ENCODE measurements at places on chromosomes 3 and 15. TPM values are rescaled to one million over a fixed set of nuclear protein-coding genes. Genes with fewer than 3 reads are reported as not detected.

- H3K4me1 ChIP-seq = no peaks in the 10 kb centered on the region
- no peaks in the 10 kb centered on the region for H3K27me3 ChIP-seq
- H3K36me3 ChIP-seq = no peaks in the 10 kb centered on the region
Observed at GRCh38 chr3:34056951-34057390, 258.5 kb downstream of the PDCD6IP start.

- no peak for DNase-seq
- H3K36me3 ChIP-seq = no peaks in the 10 kb centered on the region
Observed at GRCh38 chr15:98745650-98746374, 97.5 kb downstream of the IGF1R start.

- H3K36me3 ChIP-seq = peaks cover 41% of the 10 kb centered on the region
- H3K27me3 ChIP-seq = no peaks in the 10 kb centered on the region
- no peak for DNase-seq
- H3K27ac ChIP-seq = no peak overlapping the region
Observed at GRCh38 chr3:185915642-185916041, 22.2 kb downstream of the TRA2B start.

DNA sequence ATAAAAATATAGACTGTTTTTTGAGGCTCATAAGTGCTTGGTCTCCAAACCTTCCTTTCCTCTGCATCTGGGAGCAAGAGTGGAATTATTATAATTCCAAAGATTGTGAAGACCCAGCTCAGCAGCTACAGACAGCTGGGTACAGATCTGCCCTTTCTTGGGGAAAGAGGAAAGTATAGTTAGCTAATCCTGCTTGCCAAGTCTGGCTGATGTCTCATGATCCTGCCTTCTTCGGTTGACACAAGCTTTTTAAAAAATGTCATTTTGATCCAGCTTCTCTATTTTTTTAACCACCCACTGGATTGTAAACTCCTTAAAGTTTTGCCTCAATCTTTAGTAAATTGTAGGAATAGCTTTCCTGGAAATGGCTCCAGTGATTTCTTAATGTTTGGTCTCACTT, 181.1 kb downstream of the LRTM1 start:
- no peak for DNase-seq
- no peaks in the 10 kb centered on the region for H3K36me3 ChIP-seq
- no peak overlapping the region for H3K4me3 ChIP-seq
- H3K27ac ChIP-seq = no peak overlapping the region

GRCh38 chr3:29708884-29709283, 428.0 kb downstream of the RBMS3 start:
- H3K4me1 ChIP-seq = no peaks in the 10 kb centered on the region
- no peak overlapping the region for H3K4me3 ChIP-seq
- no peaks in the 10 kb centered on the region for H3K27me3 ChIP-seq
- no peak overlapping the region for H3K27ac ChIP-seq

DNA sequence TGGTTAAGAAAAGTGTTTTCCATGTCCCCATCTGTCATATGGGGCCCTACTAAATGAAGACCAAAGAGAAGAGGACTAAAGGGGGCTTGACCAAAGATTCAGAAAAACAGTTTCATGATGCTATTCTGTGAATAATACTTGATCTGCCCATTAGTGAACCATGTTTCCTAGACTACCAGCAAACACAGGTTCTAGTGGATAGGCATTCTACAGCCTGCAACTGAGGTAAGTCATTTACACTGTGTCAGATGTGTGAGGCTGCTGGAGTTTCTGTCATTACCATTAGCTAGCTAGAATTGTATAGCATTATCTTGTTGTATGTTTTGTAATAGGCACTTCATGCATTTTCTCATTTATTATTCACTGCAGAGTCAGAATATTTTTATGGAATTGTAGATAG, 6.6 kb downstream of the GPR171 start:
- H3K27ac ChIP-seq = no peak overlapping the region
- no peaks in the 10 kb centered on the region for H3K27me3 ChIP-seq
- DNase-seq = no peak

DNA sequence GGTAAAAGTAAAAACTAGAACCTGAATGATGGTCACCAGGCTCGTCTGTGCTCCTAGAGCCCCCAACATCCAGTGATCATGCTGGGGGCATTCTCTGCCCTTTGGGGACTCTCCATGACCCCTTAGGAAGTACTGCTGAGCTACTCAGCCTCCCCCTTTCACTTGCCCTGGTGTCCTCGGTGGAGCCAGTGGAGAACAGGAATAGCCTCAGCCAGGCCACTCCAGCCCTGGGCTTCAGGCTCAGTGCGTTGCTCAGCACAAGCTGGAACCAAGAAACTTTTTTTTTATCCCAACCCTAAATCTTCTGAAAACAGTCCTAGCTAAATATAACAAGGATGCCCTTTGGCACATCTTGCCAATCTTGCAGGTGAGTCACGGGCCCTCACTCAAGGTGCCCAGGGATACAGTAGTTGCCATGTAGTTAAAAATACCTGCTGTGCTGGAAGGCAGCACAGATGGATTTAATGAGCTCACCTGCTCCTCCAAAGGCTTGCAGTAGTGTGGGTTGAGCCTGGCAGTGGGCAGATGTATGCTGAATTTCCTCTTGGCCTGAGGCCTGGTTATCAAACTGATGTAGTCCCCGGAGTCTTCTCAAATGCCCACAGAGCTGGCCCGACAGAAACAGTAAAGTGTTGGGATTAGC, 46.9 kb upstream of the TMEM158 start:
- peaks cover 7% of the 10 kb centered on the region for H3K27me3 ChIP-seq
- no peak for DNase-seq
- no peak overlapping the region for H3K27ac ChIP-seq
- H3K4me1 ChIP-seq = no peaks in the 10 kb centered on the region
- H3K36me3 ChIP-seq = no peaks in the 10 kb centered on the region

DNA sequence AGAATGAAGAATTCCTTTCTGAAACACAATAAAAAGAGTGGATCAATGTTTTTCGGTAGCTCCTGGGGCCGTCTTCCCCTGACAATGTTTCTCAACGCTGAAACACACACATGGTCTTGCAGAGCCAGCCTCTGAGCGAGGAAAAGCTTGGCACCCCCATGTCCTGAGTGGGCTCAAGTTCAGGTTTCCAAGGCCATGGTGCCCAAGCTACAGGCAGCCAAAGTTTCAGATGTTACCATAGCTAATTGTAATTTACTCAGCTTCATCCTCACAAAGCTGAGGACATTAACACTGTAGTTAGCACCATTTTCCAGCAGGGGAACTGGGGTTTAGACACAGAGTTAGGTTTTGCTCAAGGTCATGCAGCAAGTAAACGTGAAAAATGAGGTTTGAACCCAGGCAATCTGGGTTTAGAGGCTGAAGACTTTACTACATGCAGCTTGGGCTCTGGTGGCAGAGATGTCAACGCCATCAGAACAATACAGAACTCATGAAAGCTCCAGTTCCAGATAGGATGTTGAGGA, 199.1 kb downstream of the TJP1 start:
- no peaks in the 10 kb centered on the region for H3K36me3 ChIP-seq
- no peak overlapping the region for H3K27ac ChIP-seq
- H3K4me1 ChIP-seq = no peaks in the 10 kb centered on the region
- no peak overlapping the region for H3K4me3 ChIP-seq
- H3K27me3 ChIP-seq = peaks cover 4% of the 10 kb centered on the region
- no peak for DNase-seq

DNA sequence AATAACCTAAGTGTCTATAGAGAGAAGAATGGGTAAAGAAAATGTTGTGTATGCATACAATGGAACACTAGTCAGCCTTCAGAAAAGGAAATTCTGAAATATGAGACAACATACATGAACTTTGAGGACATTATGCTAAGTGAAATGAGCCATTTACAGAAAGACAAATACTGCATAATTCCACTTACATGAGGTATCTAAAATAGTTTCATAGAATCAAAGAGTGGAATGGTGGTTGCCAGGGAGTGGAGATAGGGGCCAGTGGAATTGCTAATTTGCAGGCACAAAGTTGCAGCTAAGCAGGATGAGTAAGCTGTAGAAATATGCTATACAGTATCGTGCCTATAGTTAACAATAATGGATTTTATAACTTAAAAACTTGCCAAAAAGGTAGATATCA, 779.6 kb upstream of the ARPP21 start:
- H3K4me3 ChIP-seq = no peak overlapping the region
- H3K36me3 ChIP-seq = no peaks in the 10 kb centered on the region
- no peaks in the 10 kb centered on the region for H3K4me1 ChIP-seq
- H3K27me3 ChIP-seq = no peaks in the 10 kb centered on the region

DNA sequence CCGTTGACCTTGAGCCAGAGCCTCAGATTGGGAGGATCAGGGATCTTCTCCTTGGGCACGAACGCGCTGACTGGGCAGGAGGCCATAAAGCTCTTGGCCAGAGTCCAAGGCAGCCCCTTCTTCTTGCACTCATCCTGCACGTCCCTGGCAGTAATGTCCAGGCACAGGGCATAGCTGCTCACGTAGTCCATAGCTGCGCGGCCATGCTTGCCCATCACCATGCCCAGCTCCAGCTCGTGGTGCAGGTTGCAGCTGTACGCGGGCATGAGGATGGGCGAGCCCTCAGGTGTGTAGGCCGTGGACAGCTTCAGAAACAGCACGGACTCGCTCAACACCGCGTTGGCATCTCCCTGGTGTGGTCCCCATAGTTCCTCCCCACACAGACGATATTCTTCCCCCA, 17.9 kb upstream of the RPLP1 start:
- H3K27ac ChIP-seq = no peak overlapping the region
- no peaks in the 10 kb centered on the region for H3K4me1 ChIP-seq
- H3K36me3 ChIP-seq = no peaks in the 10 kb centered on the region
- no peaks in the 10 kb centered on the region for H3K27me3 ChIP-seq

GRCh38 chr3:67327582-67327981, 326.8 kb downstream of the SUCLG2 start:
- H3K27me3 ChIP-seq = no peaks in the 10 kb centered on the region
- H3K4me1 ChIP-seq = no peaks in the 10 kb centered on the region
- no peak overlapping the region for H3K4me3 ChIP-seq
- no peak overlapping the region for H3K27ac ChIP-seq

COL6A5 gene
- total RNA-seq = 7.4 TPM

CCR3 gene
- total RNA-seq = 0.15 TPM

CPA3 gene
- total RNA-seq = 37.4 TPM
